ENCODE measurements at places on chromosomes 3 and 15.
A peak's percentile ranks its signal among the peaks of the same experiment; 100 is the strongest.

DNA sequence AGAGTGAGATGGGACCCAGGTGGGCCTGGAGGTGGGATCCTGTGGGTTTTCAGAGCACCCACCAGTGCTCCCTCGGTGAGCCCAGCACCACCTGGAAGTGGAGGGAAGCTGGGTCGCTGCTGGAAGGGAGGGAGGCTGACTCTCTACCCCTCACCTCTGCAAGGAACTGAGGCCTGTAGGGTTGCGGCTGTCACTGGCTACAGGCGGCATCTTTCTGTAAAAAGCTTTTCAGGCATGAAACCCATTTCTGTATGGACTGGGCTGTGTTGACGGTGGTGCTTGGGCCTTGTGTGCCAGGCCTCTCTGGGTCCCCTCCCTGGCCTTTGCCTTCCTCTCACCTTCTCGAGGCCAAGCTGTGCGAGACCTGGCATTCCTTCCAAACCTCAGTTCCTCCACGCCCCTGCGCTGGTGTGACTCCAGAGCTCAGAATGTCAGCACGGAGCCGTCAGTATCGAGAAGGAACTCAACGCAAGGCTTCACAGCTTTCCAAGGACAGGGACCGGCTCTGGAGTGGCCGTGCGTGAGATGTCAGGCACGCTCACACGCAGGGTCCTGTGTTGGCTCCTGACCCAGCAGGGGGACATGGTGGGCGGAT lies 16.6 kb downstream of the ABTB1 start:
- DNase-seq, result no peak

- DNase-seq, result no peak
Measured at GRCh38 chr3:13223574-13224237, 150.5 kb upstream of the IQSEC1 start.

GRCh38 chr3:22568285-22568684 lies 634.8 kb upstream of the UBE2E2 start:
- DNase-seq, result no peak

DNA sequence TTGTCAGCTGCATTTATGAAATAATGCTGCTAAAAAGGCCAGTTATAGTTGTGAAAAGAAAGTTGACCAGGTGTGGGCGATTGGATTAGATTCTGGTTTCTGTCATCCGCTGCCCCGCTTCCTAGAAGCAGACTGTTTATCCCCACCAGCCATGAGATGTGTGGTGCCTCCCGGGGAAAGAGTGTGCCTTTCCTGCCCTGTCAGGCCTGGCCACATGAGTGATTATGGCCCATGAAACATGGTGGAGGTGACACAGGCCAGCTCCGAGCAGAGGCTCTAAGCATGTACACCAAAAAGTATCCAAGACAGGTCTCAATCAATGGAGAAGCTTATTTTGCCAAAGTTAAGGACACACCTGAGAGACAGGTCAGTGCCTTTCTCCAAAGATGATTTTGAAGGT lies 85.4 kb upstream of the ABHD2 start:
- DNase-seq, result no peak

DNA sequence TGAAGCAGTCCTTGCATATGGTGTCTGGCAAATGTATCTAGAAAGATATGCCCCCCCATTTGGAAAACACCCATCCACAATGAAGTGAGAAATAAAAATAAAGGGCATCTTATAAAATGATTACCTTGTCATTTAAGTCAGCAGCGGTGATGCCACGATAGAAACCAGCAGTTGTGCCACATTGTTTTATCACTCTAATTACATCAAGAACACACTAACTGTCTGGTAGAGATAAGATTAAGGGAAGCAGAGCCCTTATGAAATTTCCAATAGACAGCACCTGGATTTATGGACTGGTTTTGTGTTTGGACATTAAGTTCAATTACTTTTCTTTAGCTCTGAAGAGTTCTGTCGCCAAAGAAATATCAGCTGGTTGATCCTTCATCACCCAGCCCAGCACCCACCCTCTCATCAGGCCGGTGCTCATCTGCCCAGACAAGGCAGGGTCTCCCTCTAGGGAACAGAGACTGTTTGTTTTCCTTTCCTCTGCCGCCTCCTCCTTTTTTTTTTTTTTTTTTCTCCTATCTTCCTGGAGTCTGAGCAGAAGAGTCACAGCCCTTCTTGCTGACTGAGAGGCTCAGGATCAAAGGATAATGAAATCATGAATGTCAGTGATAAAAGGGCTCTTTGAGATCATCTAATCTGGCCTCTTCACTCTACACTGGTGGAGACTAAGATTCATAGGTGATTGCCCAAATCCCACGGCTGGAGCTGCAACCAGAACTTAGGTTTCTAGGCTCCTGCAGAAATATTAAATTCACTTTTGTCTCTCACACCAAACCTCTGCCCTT lies 464.1 kb downstream of the NTRK3 start:
- no peak for DNase-seq

DNA sequence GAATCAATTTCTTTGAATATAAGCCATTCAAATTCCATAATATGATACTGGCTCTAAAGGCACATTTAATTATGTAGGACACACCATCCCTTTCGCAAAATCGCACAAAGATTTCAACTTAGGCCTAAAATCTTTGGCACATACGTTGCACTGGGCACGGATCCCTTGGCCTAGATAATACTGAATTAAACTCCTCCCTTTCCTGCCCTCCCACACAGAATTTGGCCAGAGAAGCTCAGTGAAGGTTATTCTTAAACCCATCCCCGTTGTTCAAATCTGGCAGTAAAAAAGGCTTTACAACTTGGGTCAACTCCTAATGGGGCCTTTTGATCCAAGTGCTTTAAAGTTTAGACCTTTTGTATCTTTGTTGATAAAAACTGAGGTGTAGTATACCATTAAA lies 247.2 kb downstream of the PTPRG start:
- DNase-seq, result no peak

- DNase-seq, result no peak
Measured at GRCh38 chr3:53267766-53268165, 11.9 kb upstream of the TKT start.

- DNase-seq, result no peak
Measured at GRCh38 chr3:64616953-64617352, 70.8 kb downstream of the ADAMTS9 start.

- no peak for DNase-seq
Measured at GRCh38 chr15:96330064-96330449, 443 bp upstream of the NR2F2 start.

GRCh38 chr3:38805765-38806386 lies 10.1 kb downstream of the SCN10A start:
- DNase-seq, result no peak

- DNase-seq, result no peak
Measured at GRCh38 chr15:68078365-68078764, 24.2 kb downstream of the PIAS1 start.

DNA sequence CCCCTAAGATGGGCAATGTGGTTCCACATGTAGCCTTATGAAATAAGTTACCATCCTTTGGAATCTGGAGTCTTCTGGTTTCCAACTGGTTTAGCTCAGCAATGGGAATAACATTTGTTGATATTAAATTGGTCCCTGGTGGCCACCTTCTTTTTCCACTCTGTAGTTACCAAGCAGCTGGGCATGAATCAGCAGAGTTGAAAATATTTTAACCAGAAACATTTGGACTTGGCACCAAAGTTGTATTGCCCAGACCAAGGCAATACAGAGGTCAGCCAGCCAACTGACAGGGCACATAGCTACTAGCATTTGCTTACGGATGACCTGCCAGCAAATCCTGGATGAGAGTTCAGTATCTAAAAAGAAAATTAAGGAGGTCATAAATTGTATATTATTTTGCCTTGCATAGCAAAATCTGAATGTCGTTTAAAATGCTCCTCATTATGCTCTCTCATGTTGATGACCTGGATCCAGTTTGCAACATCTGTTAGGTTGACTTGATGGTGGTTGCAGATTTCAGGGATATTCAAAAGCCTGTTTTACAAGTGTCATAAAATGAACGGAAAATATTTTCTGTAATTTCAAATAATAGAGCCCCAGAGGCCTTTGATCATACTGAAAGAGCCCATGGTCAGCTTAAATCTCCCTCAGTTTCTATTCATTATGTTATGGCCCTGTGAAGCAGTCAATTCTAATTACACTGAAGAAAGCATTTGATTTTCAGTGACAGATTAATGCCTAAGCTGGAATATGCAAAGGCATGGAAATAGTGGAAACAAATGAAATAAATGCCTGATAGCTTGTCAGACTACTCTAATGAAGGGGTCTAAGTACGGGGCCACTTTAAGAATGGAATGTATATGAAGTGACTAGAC lies 54.6 kb downstream of the PPM1L start:
- no peak for DNase-seq

DNA sequence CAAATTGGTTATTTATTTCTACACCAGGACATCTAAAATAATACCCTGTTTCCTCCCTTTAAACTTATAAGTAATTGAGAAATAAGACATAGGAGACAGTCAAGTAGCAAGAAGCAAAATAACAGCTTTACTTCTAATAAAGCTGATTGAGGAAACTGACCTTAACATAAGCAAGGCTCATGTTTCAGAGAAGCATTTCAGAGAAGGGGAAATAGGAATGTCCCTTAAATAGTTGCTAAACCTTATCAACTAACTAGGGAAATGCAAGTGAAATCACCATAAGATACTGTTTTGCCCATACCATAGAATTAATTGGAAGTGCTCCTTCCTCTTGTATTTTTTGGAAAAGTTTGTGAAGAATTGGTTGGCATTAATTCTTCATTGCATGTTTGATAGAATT lies 84.9 kb downstream of the B3GALNT1 start:
- no peak for DNase-seq

DNA sequence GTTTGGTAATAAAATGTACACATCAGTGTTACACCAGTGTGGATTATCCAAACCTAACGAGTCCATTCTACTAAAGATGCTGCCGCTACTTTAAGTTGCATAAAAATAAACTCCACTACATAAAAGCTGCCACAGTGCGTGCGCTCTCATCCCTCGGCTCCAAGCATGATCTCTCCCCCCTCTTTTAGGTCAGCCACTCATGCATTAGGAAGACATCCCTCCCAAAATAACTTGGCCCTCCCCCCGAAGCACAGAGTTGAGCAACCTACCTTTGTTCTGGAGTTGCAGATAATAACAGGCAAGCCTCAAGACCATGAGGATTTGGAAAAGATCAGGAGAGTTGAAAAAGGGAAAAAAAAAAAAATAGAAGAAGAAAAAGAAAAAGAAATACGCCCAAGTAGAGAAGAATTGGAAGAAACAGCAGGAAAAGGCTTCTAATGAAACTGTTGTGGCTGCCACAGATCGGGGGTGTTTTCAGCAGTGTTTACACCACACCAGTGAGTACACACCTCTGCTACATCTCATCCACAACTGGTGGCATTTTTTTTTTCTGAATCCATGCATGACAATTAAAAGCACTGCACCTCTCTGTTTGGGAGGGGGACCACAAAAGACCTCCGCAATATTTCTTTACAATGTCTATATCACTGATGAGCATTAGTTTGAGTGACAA lies 339.2 kb downstream of the FOXP1 start:
- DNase-seq, result no peak

- DNase-seq, result peak; percentile 47
Measured at GRCh38 chr15:90648137-90649070, 68.7 kb upstream of the BLM start.

- no peak for DNase-seq
Measured at GRCh38 chr15:89035150-89035549, 53.1 kb upstream of the ABHD2 start.

DNA sequence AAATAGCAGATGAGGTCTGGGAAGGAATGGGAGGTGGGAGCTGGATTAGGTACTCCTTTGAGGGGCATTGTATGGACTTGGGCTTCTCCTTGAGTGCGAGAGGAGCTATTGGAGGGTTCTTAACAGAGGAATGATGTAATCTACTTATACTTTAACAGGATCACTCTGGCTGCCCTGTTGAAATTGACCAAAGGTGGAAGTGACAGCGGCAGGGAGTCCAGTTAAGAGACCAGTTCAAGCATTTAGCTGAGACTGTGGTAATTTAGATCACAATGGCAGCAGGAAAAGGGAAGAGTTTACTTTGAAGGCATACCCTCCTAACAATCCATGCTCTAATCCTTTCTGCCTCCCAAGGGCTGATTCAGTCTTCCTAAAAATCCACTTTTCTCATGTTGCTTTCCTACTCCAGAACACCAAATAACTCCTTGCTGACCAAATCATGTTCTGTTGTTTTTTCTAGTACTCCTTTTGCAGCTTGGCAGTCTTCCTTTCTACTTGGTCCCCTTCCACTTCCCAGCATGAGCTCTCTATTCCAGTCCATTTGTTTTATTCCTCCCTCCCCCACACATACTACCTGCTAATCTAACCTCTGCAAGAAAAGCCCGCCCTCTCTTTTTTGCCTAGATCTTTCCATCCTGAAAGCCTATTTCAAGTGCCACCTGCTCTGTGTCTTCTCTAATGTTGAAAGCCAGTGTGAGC lies 139.4 kb downstream of the NECTIN3 start:
- no peak for DNase-seq

DNA sequence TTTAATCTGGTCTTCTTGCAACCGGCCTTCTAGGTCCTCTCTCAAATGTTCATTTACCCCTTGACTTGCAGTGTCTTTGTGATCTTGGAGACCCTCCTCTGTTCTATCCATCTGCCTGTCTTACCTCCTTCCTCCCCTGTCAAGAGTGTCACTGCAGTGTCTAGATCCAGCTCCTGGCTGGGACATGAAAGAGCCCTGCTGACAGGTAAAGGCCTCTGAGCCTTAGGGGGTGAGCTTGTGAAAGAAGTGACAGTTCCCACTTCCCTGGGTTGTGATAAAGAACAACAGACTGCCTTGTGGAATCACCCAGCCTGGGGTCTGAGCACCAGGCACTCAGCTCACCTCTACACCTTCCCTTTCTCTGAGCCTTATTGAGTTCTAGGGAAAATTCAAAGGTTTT lies 68.0 kb downstream of the CDC25A start:
- DNase-seq, result no peak

DNA sequence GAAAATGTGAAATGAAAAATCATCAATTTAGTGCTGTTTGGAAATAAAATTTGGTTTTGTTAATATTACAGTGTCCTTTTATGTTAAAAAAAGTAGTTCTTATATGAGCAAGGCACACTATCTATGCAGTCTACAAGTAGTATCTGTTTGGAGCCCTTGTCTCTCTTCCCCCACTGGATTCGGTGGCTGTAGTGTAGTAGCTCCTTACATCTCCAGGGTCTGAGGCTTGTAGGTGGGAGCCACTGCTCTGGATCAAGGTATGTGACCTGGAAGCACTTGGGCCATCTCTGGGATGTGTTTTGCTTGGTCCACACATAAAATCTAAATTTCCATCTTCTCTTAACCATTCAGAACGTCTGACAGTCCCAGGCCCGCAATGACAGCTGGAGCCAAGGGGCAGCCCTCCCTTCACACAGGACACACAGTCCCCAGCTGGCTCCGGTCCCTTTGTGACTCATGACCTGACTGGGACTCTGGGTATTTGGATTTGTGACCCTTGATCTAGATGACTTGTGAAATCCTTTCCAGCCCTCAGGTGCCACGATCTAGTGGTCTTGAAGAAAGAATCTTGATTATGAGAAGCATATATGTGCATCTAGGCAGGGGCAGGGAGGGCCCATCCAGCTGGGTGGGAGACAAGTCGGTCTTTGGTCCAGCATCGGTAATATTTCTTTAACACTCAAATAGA lies 80.0 kb downstream of the USP13 start:
- no peak for DNase-seq

- no peak for DNase-seq
Measured at GRCh38 chr3:47877290-47877689, 74.4 kb downstream of the DHX30 start.

GRCh38 chr15:89248584-89248983 lies 4.8 kb downstream of the FANCI start:
- no peak for DNase-seq
